ENCODE measurements at places on chromosomes 6 and 20.

GRCh38 chr6:116511424-116512110 lies at the start of gene CALHM5:
Gene CALHM5 (plus strand): TSS chr6:116511639. CDS start chr6:116511697, 58 bp downstream.
- H3K27me3 ChIP-seq, result no peaks in the 10 kb centered on the region
- peak within 1 kb of the TSS; percentile 65 for H3K4me3 ChIP-seq
- peak; percentile 31 for DNase-seq
- peak within 1 kb of the TSS; percentile 94 for H3K27ac ChIP-seq

DNA sequence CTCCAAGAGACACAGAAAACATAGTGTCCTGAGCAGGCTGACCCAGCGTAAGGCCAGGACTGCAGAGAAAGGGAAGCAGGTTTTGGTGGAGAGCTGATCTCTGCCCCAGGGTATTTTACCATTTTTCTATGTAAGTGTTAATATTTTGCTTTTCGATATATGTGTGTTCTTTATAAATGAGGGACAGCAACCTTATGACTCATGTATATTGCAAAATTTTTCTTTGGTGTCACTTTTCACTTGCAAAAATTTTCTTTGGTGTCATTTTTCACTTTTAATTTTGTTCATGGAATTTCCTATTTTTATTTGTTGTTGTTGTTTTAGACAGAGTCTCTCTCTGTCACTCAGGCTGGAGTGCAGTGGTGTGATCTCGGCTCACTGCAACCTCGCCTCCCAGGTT lies 34.6 kb upstream of the PXDC1 start:
- H3K36me3 ChIP-seq, result no peaks in the 10 kb centered on the region
- H3K27ac ChIP-seq, result no peak overlapping the region
- H3K27me3 ChIP-seq, result no peaks in the 10 kb centered on the region
- H3K4me3 ChIP-seq, result no peak overlapping the region
- no peak for DNase-seq
- no peaks in the 10 kb centered on the region for H3K4me1 ChIP-seq

GRCh38 chr6:81401970-81402690 lies 350.4 kb downstream of the TENT5A start:
- no peaks in the 10 kb centered on the region for H3K27me3 ChIP-seq
- DNase-seq, result no peak
- H3K4me3 ChIP-seq, result no peak overlapping the region
- H3K36me3 ChIP-seq, result no peaks in the 10 kb centered on the region
- H3K27ac ChIP-seq, result no peak overlapping the region
- peaks cover 10% of the 10 kb centered on the region for H3K4me1 ChIP-seq

DNA sequence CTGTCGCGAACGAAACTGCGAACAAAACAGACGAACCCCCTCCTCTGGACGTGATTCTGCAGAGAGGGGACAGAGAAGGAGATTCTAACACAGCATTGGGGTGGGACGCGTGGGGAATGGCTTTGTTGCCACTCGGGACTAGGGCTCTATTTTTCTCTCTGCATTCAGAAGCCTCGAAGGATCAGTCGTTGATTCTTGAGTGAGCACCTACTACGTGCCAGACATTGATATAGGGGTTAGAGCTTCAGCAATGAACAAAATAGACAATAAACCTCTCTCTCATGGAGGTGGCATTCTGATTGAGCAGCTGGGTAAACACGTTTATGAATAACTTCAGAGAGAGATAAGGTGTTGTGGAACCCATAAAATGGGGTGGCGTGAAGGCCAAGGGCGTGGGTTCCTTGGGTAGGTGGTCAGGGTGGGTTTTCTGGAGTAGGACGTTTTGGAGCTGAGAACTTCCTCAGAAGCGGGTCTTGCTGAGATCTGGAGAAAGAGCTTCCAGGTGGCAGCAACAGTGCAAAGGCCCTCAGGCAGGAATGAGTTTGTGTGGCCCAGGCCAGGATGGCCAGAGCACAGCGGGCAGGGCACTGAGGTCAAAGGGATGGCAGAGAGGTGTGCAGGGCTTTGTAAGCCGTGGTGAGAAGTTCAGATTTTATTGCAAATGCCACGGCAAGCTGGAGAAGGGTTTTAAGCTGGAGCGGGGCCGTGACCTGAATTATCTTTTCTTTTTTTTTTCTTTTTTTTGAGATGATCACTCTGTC lies 884 bp downstream of the SLC2A10 start:
- H3K4me1 ChIP-seq, result peaks cover 30% of the 10 kb centered on the region
- H3K27me3 ChIP-seq, result peaks cover 20% of the 10 kb centered on the region
- peak overlapping the region; percentile 72 for H3K27ac ChIP-seq
- H3K4me3 ChIP-seq, result peak overlapping the region; percentile 79
- no peak for DNase-seq

GRCh38 chr20:21601799-21602198 lies 87.9 kb upstream of the NKX2-2 start:
- no peaks in the 10 kb centered on the region for H3K36me3 ChIP-seq
- no peak overlapping the region for H3K4me3 ChIP-seq
- DNase-seq, result no peak
- H3K27me3 ChIP-seq, result peaks cover 15% of the 10 kb centered on the region
- no peak overlapping the region for H3K27ac ChIP-seq

DNA sequence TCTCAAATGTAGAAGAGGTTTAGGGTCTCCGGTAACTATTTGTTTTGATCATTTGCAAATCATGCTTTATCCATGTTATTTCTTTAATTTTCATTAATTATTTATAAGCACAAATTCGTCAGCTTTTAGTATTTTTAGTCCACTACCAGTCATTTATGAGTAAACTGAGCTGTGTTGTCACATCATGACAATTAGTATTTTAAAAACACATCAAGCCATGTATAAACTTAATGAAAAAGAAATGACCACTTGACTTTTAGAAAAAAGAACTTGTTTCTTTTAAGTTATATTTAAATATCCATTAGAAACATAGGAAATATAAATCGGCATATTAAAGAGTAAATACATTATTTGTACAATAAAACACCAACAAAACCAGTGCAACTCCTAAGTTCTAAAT lies 2.8 kb downstream of the NKX2-4 start:
- H3K27ac ChIP-seq, result no peak overlapping the region
- no peak for DNase-seq
- H3K4me1 ChIP-seq, result peaks cover 20% of the 10 kb centered on the region
- peaks cover 93% of the 10 kb centered on the region for H3K27me3 ChIP-seq
- H3K36me3 ChIP-seq, result peaks cover 14% of the 10 kb centered on the region

GRCh38 chr6:61887423-61887822 lies 398.6 kb downstream of the KHDRBS2 start:
- H3K27ac ChIP-seq, result no peak overlapping the region
- H3K36me3 ChIP-seq, result no peaks in the 10 kb centered on the region
- H3K4me1 ChIP-seq, result no peaks in the 10 kb centered on the region
- no peak for DNase-seq

- no peak overlapping the region for H3K4me3 ChIP-seq
- DNase-seq, result no peak
These were observed 13.2 kb downstream of the GCNT2 start for GRCh38 chr6:10534419-10534762.

DNA sequence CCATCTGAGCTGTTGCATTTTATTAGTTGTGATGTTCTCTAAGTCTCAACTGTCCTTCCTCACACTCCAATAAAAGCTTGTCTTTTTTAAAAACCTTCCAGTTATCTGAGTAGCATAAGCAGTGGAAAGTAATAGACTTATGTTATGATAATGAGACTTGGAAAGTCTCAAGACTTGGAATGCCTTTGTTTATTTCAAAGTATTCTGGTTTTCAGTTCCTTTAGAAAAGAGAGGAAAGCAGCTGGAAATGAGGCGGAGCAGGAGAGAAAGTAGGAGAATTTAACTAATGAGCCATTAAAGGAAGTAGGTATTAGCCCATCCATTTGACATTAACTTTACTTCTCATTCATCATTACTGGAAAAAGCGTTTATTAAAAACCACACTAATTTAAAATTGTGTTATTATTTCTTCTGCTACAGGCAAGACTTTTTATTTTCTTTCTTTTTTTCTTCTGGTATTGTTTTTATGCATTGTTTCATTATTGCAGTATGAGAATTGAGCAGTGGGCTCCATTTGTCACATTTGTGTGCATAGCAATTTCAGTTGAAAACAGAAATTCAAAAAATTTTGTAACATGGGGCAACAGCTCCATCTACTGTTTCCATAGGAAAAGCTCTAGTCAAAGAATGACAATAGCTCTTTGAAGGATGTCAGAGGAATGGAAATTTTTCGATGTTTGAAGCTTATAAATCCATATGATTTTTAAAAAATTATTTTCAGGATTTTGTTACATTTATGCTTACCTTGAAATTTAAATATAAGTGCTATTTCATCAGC lies 194.8 kb downstream of the COL9A1 start:
- DNase-seq, result no peak
- no peaks in the 10 kb centered on the region for H3K36me3 ChIP-seq
- no peak overlapping the region for H3K4me3 ChIP-seq
- no peaks in the 10 kb centered on the region for H3K27me3 ChIP-seq

- no peak overlapping the region for H3K27ac ChIP-seq
- H3K36me3 ChIP-seq, result no peaks in the 10 kb centered on the region
- no peak for DNase-seq
- peaks cover 14% of the 10 kb centered on the region for H3K4me1 ChIP-seq
These were observed 1.1 kb downstream of the TPX2 start for GRCh38 chr20:31740208-31740607.

GRCh38 chr20:34968042-34968775 lies 12.5 kb downstream of the MYH7B start:
- DNase-seq, result no peak
- peak overlapping the region; percentile 80 for H3K27ac ChIP-seq
- no peaks in the 10 kb centered on the region for H3K27me3 ChIP-seq
- H3K4me3 ChIP-seq, result peak overlapping the region; percentile 12

DNA sequence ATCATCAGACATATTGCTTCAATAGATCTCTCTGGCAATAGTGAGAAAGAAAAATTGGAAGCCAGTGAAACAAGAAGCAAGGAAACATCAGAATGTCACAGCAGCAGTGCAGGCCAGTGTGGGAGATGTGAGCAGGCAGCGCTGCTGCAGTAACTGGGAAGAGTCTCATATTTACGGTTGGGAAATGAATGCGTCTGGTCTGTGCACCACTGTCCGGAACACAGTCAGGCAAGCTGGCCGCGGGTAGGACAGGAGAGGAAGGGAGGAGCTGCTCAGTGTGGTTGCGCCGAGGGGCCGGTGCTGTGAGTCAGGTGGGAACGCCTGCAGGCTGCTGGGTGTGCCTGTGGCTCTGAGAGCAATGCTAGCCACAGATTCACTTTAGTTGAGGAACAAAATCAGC lies 6.4 kb upstream of the PSMG4 start:
- no peak for DNase-seq
- peak overlapping the region; percentile 50 for H3K27ac ChIP-seq
- H3K4me1 ChIP-seq, result peaks cover 32% of the 10 kb centered on the region
- no peaks in the 10 kb centered on the region for H3K36me3 ChIP-seq

DNA sequence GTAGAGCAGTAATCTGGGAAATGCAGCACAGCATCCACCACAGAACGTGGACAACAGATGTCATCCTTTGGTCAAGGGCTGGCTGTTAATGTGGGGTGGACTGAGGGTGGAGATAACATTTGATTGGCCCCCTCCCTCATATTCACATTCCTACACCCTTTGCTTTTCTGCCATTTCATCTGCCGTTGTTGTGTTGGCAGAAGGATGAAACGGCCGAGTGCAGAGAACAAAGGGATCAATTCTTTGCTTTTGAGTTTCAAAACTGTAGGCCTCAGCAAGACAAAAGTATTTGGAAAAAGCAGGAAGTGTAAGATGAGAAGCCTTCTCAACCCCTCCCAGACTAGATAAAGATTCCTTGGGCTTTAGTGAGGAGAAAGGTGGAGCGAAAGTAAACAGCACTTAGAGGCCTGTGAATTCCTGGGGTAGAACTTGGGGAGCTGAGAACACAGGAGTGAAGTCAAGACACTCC lies 74.2 kb upstream of the PHIP start:
- H3K27me3 ChIP-seq, result no peaks in the 10 kb centered on the region
- no peak overlapping the region for H3K27ac ChIP-seq
- DNase-seq, result no peak
- H3K36me3 ChIP-seq, result no peaks in the 10 kb centered on the region
- peaks cover 6% of the 10 kb centered on the region for H3K4me1 ChIP-seq

- no peak overlapping the region for H3K27ac ChIP-seq
- no peaks in the 10 kb centered on the region for H3K36me3 ChIP-seq
- H3K4me1 ChIP-seq, result no peaks in the 10 kb centered on the region
- peaks cover 21% of the 10 kb centered on the region for H3K27me3 ChIP-seq
- no peak for DNase-seq
These were observed 157.6 kb downstream of the SLC35B3 start for GRCh38 chr6:8277769-8278168.

GRCh38 chr6:109260701-109261100 lies 121.6 kb downstream of the CD164 start:
- no peak for DNase-seq
- no peaks in the 10 kb centered on the region for H3K27me3 ChIP-seq
- no peak overlapping the region for H3K4me3 ChIP-seq
- peaks cover 9% of the 10 kb centered on the region for H3K4me1 ChIP-seq
- no peaks in the 10 kb centered on the region for H3K36me3 ChIP-seq

GRCh38 chr6:116461932-116462885 lies 1.0 kb downstream of the CALHM6 start:
- no peaks in the 10 kb centered on the region for H3K36me3 ChIP-seq

- no peak overlapping the region for H3K4me3 ChIP-seq
- H3K27ac ChIP-seq, result no peak overlapping the region
- peaks cover 70% of the 10 kb centered on the region for H3K36me3 ChIP-seq
- H3K4me1 ChIP-seq, result peaks cover 13% of the 10 kb centered on the region
- no peak for DNase-seq
These were observed 61.5 kb downstream of the IBTK start for GRCh38 chr6:82185948-82186535.

- no peaks in the 10 kb centered on the region for H3K36me3 ChIP-seq
- H3K4me3 ChIP-seq, result no peak overlapping the region
- H3K4me1 ChIP-seq, result no peaks in the 10 kb centered on the region
- H3K27ac ChIP-seq, result no peak overlapping the region
- DNase-seq, result no peak
These were observed 252.5 kb upstream of the NOX3 start for GRCh38 chr6:155708100-155708499.

DNA sequence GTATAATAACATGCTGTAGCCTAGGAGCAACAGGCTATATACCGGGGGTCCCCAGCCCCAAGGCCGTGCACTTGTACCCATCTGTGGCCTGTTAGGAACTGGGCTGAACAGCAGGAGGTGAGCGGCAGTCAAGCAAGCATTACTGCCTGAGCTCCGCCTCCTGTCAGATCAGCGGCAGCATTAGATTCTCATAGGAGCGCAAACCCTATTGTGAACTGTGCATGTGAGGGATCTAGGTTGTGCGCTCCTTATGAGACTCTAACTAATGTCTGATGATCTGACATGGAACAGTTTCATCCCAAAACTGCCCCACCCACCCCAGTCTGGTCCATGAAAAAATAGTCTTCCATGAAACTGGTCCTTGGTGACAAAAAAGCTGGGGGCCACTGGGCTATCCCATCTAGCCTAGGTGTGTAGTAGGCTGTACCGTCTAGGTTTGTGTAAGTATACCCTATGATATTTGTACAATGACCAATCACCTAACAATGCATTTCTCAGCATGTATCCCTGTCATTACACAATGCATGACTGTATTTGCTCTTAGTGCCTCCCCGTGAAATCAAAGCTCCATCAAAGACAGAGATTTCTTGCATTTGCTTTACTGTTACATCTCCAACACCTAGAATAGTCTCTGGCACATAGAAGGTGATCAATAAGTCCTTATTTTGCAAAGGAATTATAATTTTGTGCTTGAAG lies 30.8 kb downstream of the NHSL1 start:
- no peak overlapping the region for H3K4me3 ChIP-seq
- H3K27ac ChIP-seq, result no peak overlapping the region
- H3K27me3 ChIP-seq, result no peaks in the 10 kb centered on the region
- no peak for DNase-seq

- H3K4me3 ChIP-seq, result no peak overlapping the region
- peak; percentile 60 for DNase-seq
- no peaks in the 10 kb centered on the region for H3K27me3 ChIP-seq
- peaks cover 21% of the 10 kb centered on the region for H3K4me1 ChIP-seq
These were observed 135.6 kb upstream of the UST start for GRCh38 chr6:148611213-148611612.

- H3K4me1 ChIP-seq, result no peaks in the 10 kb centered on the region
- DNase-seq, result no peak
- H3K27me3 ChIP-seq, result peaks cover 100% of the 10 kb centered on the region
- no peak overlapping the region for H3K27ac ChIP-seq
These were observed 131.8 kb upstream of the MLN start for GRCh38 chr6:33935439-33936080.
